GM23248 (cell line): ENCODE measurements at places on chromosomes 7 and 10.

DNA sequence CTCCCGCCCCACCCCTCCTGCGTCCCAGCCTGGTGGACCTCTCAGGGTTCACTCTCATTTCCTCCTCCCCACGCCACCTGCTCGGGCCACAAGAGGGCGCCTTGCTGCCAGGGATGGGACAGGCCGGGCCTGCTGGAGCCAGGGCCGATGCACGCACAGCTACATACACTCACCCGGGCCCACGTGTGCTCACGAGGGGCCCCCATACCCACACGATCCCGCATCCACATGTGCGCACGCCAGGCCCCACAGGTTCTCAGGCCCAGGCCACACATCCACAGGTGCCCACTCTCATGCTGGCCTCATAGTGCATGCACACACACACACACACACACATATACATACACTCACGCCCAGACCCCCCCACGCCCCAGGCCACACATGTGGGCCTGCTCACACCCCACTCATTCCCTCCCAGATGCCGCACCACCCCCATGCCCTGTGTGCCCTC, 68.6 kb downstream of the LHPP start:
- DNase-seq, result peak; percentile 91

DNA sequence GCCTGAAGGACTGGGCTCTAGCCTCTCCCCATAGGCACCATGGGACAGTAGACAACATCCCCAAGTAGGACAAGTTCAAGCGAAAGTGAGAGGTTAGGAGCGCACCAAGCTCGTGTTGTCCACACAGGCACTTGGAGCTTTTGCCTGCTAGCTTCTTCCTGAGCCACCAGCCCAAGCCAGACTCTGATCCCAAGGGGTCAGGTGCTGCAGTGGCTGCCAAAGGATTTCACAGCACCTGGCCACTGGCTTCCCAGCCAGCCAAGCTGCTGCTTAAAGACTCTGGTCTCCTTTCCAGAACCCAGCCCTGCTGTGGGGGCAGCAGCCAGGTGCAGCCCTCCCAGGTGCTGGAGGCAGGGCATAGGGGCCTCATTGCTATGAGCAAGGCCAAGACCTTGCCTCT, 33.0 kb upstream of the UNC5B start:
- DNase-seq, result no peak

DNA sequence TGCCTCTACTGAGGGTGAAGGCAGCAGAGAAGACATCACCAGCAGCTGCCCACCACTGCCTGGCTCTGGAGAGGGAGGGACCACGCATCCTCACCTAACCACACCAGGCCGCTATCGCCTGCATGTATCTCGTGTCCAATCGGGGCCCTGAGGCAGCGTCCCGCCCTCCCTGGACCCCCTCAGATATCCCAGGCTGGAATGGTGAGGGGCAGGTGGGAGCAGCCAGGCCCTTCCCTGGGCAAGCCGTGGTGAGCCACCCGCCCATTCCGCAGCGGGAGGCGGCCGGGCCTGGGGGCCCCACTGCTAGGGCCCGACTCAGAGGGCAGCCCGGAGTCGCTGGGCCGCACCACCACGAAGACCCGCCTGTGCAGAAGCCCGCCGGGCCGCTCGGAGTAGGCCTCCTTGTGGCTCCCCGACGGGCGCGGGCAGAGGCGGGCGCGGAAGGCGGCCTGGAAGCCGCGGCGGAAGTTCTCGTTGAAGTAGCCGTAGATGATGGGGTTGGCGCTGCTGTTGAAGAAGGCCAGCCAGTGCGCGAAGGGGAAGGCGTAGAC, 21.6 kb upstream of the PPA1 start:
- DNase-seq, result no peak

DNA sequence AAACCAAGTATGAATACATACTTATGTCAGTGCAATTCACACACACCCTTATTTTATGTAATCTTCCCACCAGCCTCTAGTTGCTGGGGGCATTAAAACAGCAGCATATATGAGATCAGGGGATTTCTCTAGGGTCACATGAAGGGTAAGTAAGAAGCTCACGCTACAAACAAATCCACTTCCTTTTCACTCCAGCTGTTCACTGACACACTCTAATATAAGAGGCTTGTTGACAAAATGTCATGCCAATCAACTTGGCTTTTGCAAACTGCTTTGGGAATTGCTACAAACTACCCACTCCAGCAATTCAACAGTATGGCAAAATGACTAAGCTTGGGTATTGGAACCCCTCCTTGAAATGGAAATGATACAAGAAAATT, 10.3 kb downstream of the FAM3C start:
- DNase-seq, result no peak

- DNase-seq, result no peak
Observed at GRCh38 chr10:113549856-113550255, 3.0 kb upstream of the HABP2 start.

DNA sequence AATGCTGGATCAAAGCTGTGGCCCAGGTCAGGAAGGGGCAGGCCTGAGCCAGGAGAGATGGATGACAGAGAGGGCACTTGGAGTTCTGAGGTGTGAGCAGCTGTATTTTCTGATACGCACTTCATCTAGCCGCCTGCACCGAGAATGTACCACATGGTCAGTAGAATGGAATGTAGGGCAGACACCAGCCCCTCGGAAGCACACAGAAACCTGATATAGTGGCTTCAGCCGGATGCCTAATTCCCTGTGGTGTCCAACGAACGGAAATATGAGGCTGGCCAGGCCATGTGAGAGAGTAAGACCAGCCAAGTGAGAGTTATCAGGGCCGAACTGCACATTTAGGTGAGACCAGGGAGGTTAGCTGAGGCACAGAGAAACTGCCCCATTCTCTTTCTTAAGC, 46.7 kb upstream of the PLCE1 start:
- peak; percentile 6 for DNase-seq

DNA sequence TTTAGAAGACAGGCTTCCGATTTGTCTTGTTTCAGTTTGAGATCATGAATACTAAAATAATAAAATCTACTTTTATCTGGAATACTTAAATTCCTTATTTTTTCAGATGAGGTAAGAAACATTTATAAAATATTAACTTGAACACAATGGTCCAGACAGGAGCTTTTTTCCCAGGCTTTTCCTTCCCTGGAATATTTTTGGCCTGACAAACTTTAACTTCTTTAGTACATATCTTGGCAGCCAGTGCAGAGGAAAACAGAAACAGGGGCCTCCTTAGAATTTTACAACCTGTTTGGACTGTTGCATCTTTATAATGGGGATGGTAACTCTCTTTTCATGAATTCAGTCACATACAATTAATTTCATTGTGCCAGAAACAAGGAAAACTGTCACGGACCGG, 41.4 kb downstream of the NRP1 start:
- no peak for DNase-seq

- peak; percentile 66 for DNase-seq
Observed at GRCh38 chr10:102449321-102450123, 1.8 kb downstream of the C10orf95 start.

- peak; percentile 6 for DNase-seq
Observed at GRCh38 chr7:51224811-51225595, 91.6 kb downstream of the COBL start.

GRCh38 chr10:51786016-51786683, 86.8 kb upstream of the CSTF2T start:
- DNase-seq, result peak; percentile 25

- DNase-seq, result peak; percentile 63
Observed at GRCh38 chr7:47954231-47954911, 6.1 kb upstream of the PKD1L1 start.

GRCh38 chr10:106513352-106513771, 651.1 kb downstream of the SORCS1 start:
- no peak for DNase-seq

DNA sequence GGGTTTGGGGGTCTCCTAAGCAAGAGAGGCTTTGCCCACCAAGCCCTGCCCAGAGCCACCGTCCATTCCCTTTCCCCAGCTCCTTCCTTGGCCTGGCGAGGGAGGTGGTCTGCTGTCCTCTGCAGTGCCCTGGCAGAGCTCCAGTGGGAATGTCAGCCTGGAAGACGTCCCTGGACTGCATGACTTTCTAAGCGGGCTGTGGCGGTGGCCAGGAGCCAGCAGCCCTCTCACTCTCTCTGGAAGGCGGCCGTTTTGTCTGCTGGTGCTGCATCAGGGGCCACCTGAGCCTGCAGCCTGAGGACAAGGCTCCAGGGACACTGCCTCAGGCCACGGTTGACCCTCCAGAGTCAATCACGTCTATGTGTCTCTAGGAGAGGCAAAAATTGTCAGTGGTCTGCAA, 271.0 kb downstream of the SKAP2 start:
- peak; percentile 3 for DNase-seq

DNA sequence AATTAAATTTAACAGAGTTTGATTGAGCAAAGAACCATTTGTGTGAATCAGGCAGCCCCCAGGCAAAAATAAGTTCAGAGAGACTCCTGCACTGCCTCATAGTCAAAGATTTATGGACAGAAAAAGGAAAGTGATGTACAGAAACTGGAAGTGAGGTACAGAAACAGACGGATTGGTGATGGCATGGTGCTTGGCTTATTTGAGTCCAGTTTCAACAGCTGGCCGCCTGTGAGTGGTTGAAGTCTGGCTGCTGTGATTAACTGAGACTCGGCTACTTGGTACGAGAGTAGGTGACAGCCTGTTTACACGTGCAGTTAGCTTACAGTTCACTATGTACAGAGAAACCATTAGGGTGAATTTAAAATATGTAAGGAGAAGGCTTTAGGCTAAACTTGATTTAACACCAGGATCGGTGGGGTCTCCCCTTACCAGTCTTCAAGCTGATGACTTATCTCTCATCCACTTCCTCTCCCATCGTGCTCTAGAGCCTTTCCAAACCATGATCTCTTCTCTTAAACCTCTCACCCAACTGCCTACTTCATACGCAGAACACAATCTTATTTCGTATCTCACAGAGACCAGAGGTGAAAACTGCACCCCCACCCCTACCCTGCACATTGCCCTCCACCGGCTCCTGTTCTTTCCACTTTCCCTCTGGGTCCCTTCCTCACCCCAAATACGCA, 5.0 kb upstream of the MSMB start:
- DNase-seq, result peak; percentile 19

GRCh38 chr10:18179891-18180290, 39.7 kb downstream of the CACNB2 start:
- DNase-seq, result peak; percentile 88

DNA sequence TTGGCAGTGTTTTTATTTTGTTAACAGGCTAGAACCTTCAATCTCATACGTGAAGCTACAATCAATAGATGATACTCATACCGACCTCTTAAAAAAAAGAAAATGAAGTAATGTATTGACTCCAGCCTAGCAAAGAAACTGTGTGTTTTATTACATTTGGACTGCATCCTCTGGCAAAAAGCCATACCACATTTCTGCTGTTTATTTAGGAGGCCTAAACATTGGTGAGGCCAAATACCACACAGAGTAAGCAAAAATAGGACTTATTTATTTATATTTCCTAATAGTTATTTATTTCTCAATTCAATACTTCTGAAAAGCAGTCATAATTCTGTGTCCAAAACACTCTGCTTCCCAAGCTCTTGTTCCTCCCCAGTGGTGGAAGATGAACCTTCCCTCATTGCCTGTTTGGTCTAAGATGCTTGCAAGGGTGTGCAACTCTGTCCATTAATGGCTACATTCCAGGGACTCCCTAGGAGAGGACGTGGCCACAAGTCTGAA, 398.8 kb upstream of the KLF6 start:
- no peak for DNase-seq

- no peak for DNase-seq
Observed at GRCh38 chr7:111140091-111140865, 49.4 kb downstream of the LRRN3 start.

DNA sequence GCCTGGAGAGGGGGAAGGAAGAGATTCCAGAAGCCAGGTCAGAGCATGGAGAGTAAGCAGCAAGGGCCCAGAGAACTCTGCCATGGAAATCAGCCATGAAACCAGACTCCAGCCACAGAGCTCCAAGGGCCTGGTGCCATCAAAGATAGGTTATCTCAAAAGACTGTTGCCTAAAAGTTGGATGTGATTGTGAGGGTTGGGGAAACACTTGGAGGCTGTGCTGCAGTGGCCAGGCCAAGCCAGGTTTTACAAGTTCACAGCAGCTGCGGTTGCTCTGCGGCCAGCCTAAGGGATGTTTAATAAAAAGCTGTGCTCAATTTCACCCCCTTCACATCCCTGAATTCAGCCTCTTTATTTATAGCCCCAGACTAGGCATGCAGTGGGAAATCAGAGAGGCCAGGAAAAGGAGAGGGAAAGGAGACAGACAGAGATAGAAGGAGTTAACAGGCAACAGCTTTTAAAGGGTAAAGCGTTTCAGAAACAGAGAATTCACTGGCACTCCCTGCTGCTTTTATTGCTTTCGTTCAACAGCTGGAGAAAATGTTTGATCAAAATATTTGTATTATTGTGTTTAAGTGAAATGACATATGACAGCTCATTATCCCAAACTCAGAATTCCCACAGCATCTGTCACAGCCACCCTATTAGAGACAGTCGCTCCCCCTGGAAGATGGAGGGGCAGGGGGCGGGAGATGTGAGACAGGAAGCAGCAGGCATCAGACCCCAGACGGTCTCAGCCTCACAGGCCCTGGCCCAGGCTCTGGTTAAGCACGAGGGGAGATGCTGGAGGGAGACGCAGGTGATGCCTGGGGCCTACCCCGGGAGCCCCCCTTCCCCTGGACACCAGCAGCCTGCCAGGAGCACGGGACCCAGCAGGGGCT, 140.1 kb downstream of the GLI3 start:
- peak; percentile 31 for DNase-seq

DNA sequence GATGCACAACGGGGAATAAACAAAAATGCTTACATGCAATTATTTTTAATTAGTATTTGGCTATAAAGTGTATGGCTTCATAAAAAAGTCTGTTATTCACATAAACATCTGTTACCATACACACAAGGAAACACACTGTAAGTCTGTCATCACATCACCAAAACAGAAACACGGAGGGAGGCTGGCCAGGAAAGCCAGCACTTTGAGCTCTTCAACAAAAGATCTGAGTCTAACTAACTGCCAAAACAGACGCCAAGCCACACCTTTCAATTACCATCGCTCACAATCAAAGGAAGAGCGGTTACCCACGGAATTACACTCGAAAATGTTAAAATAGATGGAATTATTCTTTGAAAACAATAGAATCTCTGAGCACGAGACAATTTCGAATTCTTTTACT, 49.2 kb upstream of the MGMT start:
- peak; percentile 20 for DNase-seq

DNA sequence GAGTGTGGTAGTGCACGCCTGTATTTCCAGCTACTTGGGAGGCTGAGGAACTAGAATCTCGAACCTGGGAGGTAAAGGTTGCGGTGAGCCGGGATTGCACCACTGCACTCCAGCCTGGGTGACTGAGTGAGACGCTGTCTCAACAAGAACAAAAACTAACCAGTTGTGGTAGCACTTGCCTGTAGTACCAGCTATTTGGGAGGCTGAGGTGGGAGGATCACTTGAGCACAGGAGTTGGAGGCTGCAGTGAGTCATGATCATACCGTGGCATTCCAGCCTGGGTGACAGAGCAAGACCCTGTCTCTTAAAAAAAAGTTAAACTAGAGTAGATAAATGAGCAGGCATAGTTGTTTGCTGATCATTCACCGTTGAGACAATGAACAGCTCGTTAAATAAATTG, 48.9 kb downstream of the CUX1 start:
- DNase-seq, result no peak

- DNase-seq, result peak; percentile 81
Observed at GRCh38 chr10:99917963-99918825, 91.6 kb downstream of the DNMBP start.

GRCh38 chr7:28479507-28479947, 67.2 kb downstream of the CREB5 start:
- DNase-seq, result no peak

- no peak for DNase-seq
Observed at GRCh38 chr7:26081638-26082037, 70.4 kb upstream of the NFE2L3 start.
